ENCODE measurements at places on chromosomes 4 and X.

- no peak for DNase-seq
Observed at GRCh38 chrX:102650903-102651241, 411 bp upstream of the GPRASP1 start.

- no peak for DNase-seq
Observed at GRCh38 chr4:22014222-22014741, 65.7 kb upstream of the KCNIP4 start.

GRCh38 chrX:41718481-41719235 is 5.3 kb upstream of the GPR82 start:
- DNase-seq, result no peak

DNA sequence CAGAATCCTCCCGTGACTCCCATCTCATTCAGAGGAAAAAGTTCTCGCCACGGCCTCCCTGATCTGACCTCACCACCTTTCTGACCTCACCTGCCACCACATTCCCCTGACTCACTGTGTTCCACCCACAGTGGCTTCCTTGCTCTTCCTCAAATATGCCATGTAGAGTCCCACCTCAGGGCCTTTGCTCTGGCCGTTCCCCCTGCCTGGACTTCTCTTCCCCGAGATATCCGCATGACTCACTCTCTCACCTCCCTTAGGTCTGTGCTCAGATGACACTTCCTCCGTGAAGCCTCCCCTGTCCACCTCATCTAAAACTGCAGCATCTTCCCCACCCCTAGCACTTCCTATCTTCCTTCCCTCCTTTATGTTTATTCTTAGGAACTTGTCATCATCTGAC is 7.2 kb upstream of the TSPYL2 start:
- no peak for DNase-seq

GRCh38 chr4:48315728-48316630 is 25.4 kb upstream of the SLAIN2 start:
- peak; percentile 65 for DNase-seq

- no peak for DNase-seq
Observed at GRCh38 chrX:121479406-121479805, 432.0 kb downstream of the GLUD2 start.

GRCh38 chr4:149896432-149896831 is 80.8 kb upstream of the IQCM start:
- no peak for DNase-seq

- no peak for DNase-seq
Observed at GRCh38 chr4:7365462-7366179, 69.1 kb downstream of the PSAPL1 start.

GRCh38 chr4:180840142-180840541 is 1403.1 kb upstream of the TENM3 start:
- no peak for DNase-seq

- no peak for DNase-seq
Observed at GRCh38 chrX:109264878-109265277, 217.0 kb downstream of the GUCY2F start.

GRCh38 chr4:6875431-6875831 is 34.2 kb upstream of the TBC1D14 start:
- DNase-seq, result no peak

- DNase-seq, result no peak
Observed at GRCh38 chr4:18611026-18611425, 589.5 kb upstream of the LCORL start.

DNA sequence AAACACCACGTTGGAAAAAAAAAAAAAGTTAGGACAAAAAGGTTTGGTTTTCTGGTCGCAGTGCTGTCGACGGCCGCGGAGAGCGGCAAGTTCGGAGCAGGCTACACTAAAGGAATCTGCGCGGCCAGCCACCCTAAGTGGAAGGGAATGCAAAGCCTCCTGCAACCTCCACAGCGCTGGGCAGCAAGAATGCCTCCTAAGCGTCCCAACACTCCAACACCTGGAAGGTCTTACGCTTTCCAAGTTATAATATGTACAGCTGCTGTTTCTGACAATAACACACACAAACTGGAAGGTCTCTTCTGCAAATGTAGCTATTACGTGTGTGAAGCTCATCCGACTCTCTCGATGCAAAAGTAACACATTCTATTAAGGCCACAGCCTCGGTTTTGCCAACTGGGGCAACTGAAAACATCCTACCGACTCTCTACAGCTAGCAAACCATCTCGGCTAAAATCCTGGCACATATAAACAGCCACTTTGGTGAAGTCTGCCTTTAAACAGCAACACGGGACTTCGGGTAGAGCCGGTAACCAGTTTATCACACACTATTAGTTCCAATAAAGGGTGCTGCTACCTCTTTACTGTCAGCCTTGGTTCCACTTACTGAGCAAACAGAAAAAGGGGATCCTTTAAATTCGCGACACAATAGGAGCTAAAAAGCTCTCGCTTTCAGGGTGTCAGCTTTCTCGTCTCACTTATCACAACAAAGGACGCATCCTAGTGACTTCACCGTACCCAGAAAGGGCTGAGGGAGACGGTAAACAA is 895 bp downstream of the SMIM14 start:
- DNase-seq, result no peak

DNA sequence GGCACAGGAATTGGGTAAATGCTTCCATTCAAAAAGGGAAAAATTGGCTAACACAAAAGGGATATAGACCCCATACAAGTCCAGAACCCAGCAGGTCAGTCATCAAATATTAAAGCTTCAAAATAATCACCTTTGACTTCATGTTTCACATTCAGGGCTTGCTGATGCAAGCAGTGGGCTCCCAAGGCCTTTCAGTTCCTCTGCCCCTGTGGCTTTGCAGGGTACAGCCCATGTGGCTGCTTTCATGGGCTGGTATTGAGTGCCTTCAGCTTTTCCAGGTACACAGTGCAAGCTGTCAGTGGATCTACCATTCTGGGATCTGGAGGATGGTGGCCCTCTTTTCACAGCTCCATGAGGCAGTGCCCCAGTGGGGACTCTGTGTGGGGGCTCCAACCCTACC is 253.0 kb downstream of the TECRL start:
- DNase-seq, result no peak

Data from GM13977 (cell line).